ENCODE measurements at places on chromosomes 2 and 18. TPM values are rescaled to one million over a fixed set of nuclear protein-coding genes. Genes with fewer than 3 reads are reported as not detected.

DNA sequence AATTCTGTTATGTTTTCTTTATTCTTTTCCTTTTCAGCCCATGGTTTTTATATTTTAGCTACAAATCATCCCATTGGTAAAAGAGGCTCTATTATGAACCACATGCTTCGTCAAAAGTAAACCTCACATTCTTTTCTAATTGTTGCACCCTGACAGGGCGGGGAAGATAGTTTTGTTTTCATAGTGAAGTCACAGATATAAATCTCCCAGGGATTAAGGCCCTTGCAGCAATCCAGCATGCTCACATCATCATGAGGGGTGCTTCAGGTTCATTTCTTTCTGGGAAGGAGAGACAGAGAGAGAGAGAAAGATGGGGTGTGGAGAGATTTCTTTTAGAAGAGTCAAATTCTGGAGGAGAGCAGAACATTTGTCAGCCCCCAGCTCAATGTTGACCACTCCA lies 124.5 kb upstream of the CDC42EP3 start:
- no peak for DNase-seq

KCNE4 gene
- total RNA-seq: not detected

NEB gene
- total RNA-seq: 1.2 TPM

DNA sequence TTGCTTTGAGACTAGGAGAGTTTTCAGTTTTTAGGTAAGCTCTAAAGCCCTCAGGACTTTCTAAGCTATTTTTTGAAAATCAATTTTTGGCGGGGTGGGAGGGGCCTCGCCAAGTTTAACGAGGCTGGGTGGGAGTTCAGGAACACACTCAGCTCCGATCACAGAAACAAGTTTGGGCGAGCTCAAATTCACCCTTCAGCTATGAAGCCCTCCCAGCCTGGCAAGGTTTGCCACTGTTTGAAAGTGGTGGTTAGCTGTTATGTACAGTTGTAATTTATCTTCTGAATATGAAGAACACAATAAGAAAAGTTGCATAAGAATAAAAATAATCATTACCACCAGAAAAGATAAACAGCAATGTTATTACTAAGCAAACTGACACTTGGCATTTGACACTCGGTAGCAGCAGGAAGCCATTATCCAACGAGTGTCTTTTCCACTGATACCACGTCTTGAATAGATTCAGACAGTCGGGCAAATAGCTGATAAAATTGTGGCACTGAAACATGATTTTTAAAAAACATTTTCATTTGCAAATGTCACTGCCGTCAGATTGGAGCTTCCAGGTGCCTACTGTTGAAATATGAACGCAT lies 59.8 kb downstream of the KCTD1 start:
- no peak for DNase-seq

GRCh38 chr2:134218930-134219658 lies 34.8 kb upstream of the MGAT5 start:
- DNase-seq: peak; percentile 38

NRBP1 gene
- total RNA-seq: 78.9 TPM

GRCh38 chr2:36392571-36393255 lies 37.1 kb downstream of the CRIM1 start:
- no peak for DNase-seq

- DNase-seq: no peak
These were observed 316.9 kb upstream of the REV1 start for GRCh38 chr2:99806758-99807157.

RAD51AP2 gene
- total RNA-seq: not detected

GRCh38 chr2:143815082-143815481 lies 685.9 kb downstream of the ARHGAP15 start:
- DNase-seq: no peak

DNA sequence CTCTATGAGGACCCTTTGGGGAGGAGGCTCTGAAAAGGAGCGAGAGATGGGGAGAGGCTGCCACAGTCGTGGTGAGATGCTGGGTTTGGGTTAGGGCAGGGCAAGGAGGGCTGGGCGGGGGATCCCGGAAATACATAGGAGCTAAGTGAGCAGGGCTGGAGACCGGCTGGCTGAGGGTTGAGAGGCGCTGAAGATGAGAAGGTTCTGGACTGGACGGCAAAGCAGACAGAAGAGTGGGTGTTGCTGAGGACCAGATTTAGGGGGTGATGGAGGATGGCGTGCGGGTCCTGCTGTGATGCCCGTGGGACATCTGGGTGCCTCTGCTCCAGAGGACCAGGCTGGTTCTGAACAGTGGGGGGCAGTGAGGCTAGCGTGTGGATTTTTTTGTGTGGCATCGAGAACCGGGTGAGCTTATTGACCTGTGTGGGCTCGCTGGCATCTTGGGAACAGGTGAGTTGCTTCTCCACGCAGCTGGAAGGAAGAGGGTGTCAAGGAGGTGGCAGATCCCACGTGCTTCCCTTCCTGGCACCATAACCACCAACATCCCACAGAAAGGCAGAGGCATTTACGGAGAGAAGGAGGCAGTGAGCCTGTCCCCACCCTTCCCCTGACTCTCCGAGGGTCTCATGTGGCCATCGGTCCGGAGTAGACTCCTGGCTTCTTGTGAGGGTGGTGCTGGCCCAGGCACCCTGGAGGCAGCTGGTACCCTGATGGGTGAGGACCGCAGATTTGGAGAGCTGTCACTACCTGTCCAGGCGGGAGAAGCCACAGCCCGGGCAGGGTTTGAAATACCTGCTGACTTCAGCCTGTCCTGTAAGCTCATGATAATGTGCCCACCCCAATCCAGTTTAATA lies 70.3 kb downstream of the ASB1 start:
- DNase-seq: no peak

MSGN1 gene
- 0.42 TPM for total RNA-seq

GRCh38 chr18:44954257-44954656 lies 273.6 kb downstream of the SETBP1 start:
- no peak for DNase-seq

DNA sequence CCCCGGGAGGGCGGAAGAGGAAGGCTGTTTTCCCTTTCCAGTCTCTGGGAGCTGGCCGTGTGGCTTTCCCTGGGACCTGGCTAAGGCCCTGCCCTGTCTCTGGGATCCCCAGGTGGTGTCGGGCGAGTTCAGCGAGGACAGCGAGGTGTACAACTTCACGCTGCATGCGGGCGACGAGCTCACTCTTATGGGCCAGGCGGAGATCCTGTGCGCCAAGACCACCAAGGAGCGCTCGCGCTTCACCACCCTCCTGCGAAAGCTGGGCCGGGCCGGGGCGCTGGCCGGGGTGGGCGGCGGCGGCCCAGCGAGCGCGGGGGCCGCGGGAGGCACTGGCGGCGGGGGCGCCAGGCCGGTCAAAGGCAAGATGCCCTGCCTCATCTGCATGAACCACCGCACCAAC lies 11.2 kb downstream of the GAREM2 start:
- DNase-seq: no peak

DNA sequence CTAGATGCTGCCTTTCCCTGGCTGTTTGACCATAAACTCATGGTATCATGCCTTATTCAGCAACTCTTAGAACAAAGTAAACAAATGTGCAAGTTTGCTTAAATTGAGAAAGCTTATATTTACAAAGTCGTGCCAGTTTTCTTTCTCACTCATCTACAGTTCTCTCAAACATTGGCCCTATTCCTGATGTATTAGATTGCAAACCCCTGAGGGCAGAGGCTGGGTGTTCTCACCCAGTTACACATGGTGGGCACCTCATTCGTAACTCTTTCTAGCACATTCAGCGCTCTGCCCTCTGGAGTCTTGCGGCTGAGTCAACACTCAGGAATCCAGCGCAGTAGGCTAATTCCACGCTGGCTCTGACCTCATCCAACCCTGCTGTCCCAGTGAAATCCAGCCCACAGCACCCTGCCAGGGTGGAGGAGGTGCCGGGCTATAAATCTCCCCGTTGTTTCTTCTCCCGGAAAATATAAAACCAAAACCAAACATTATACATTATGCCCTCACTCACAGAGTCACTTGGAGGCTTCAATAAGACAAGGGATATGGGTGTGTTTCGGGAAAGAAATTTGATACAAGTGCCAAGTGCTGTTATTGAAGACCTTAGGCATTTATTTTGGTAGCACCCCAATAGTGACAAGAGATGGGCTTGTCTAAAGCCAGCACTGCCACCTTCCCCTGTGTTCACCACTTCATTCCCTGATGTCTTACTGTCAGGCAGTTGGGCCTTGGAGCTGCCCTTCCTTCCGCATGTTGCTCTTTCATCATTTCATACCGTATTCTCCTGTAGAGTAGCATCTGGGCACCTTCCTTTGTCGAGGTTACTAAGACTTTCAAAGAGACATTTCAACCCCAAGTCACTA lies 287.4 kb downstream of the PRKCE start:
- no peak for DNase-seq

GRCh38 chr2:149019768-149020167 lies 18.7 kb upstream of the LYPD6B start:
- DNase-seq: no peak

Data from activated B cell treated with CpG ODN at 0.5 μM for 24 hours (primary cell).